ENCODE measurements at places on chromosomes 3 and 15.

DNA sequence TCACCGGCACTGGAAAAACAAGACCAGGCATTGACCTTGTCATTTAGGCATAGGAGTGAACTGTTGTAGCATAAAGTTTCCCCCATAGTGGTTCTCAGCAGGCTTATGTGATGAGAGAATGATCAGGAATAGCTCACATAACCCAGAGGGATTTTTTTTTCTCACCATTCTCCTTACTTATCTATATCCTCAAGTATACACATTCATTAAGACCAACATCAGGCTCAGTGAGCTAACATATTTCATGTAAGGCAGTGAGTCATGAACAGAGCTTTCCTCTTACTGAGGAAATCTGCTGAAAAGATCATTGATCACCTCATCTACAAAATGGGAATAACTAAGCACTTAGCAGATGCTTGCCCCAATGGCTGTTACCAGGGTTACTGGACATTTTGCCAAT lies 396.6 kb upstream of the TMCO5A start:
- DNase-seq: no peak

GRCh38 chr15:88800026-88800425 lies 3.2 kb upstream of the ACAN start:
- no peak for DNase-seq

DNA sequence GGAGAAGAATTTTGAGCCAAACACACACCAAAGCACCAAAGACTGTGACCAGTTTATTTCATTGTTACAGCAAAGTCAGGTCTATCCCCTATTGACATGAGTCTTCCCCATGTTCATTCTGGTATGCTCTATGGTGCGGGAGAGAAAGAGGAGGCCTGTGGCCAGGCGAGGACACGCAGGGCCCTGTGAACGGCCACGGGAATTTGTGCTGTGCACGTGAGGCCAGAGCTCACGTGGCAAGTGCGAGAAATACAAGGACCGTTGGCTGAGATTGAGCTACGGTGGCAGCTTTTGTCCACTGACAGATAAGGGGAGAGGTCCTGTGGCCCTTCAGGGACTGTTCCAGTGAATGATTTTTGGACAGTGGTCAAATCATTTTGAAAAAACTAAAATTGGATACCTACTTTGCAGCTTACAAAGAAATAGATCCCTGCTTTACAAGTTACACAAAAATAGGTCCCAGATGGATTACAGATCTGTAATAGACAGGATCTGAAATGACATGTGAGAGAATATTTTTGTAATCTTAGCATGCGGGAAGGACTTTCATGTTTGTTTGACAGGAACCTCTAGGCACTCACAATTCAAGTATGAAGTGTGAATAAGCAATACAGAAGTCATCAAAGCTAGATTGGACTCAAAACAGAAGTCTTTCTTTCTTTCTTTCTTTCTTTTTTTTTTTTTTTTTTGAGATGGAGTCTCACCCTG lies 9.2 kb downstream of the ZSCAN2 start:
- DNase-seq: no peak

GRCh38 chr3:156579427-156579851 lies 24.5 kb upstream of the SSR3 start:
- DNase-seq: no peak

DNA sequence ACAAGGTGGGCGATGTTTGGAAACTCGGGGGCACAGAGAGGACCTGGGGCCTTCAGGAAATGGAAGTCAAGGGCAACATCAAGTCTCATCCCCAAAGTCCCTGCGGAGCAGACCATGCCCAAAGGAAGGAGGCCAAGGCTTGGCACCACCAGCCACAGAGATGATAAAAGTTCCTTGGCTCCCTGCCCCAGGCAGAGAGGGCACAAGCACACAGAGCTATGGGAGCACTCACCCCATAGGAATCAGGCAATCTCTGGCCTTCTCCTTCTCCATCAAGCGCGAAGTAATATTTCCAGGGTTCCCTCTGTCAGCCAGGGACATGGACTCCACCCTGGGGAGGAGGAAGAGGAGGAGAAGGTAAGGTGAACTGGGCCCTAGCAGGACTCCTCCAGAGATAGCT lies 7.9 kb downstream of the ACAA1 start:
- no peak for DNase-seq

DNA sequence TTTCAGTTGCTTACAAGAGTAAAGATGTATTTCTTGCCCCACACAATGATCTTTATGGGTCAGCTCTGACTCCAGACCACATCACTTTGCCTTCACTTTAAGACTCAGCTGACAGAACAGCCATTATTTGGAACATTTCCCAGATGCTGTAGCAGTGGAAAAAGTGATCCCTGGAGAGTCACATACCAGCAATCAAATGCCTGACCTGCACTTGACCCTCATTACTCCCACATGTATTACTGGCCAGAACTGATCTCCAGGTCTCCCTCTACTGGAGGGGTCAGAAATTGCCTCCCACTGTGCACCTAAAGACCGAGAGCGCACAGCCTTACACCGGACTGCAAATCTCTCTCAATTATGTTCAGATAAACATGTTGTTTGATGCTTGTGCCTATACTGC lies 88.6 kb upstream of the ZNF385D start:
- DNase-seq: no peak

DNA sequence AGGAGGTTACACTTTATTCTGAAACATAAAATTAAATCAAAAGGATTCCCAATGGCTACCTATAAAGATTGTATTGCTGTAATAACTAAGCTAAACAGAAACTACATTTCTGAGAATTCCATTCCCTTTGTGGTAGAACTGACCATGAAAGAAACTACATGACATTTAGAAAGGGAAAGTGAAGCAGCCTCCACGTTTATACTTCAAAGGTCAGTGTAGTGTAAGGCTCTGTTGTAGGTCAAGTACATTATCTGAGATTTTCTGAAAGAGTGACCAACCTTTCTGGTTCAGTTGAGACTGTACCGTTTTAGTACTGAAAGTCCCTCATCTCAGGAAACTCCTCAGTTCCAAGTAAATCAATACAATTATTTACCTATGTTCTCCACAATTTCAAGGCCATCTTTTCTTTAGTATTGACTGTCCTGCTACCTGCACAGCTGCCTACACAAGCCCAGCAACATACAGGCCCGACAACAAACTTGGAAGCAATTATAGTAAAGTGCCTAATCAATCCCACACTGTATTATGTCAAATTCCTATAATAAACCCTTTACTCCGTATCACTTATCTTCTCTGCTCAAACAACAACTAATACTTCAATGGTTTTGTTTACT lies 343.0 kb downstream of the PLOD2 start:
- no peak for DNase-seq

- DNase-seq: no peak
Measured at GRCh38 chr3:127419641-127420553, 132.1 kb upstream of the PRR20G start.

- DNase-seq: no peak
Measured at GRCh38 chr3:17808994-17809393, 66.6 kb upstream of the TBC1D5 start.

DNA sequence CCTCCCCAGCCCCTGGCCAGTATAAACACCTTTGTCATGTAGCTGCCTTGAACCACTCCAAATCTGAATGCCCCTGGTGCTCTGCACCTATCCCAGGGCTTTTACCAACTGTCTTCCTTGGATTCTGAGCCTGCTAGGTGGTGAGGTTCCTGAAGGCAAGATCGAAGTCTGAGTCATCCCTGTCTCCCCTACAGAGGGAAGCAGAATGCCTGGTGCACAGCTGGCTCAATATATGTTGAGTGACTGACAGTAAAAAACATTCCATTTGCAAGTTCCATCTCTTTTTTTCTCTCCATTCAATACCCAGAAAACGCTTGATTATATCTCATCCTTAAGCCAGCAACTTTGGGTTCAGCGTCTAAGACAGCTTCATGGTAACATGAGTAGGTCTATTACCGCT lies 24.7 kb downstream of the SLC24A1 start:
- no peak for DNase-seq

DNA sequence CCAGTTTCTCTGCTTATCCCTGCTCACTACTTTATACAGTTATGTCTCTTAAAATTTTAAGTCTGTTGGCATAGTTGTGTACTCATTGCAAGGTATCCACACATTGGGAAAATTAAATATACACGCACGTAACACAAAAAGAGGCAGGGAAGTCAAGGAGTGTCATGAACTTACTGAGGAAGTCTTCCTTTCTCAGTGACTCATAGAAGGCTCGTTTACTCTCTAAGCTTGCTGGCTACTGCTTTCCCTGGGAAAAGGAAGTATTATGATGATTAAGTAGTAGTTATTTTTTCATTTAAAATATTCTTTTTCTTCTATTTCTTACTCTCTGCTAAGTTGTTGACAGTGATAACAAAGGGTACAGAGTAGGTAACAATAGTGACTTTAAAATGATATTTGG lies 287.3 kb downstream of the UBE2E2 start:
- DNase-seq: no peak

- no peak for DNase-seq
Measured at GRCh38 chr3:70000028-70000410, 486 bp downstream of the SAMMSON start.

DNA sequence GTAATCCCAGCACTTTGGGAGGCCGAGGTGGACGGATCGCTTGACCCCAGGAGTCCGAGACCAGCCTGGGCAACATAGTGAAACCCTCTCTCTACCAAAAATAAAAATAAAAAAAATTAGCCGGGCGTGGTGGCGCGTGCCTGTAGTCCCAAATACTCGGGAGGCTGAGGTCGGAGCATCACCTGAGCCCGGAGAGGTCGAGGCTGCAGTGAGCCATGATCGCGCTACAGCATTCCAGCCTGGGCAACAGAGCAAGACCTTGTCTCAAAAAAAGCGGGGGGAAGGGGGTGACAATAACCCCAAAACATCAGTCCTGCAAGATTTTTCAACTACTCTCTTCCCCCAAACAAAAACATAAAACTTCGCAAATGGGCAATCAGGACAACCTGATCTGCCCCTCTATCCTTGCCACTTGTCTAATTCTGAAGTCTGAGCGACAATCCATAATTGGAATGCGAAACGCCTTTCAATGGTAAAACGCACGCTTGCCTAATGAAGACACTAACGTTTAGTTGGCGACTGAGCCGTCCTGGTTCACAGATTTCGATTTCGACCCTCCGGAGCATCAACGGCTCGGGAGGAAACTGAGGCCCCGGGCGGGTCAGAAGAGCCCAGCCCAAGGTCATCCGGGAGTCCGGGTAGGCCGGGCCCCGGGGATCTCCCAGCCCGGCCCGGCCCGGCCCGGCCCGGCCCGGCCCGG lies 868 bp downstream of the BTBD1 start:
- DNase-seq: no peak

GRCh38 chr3:155676252-155676981 lies 68.5 kb downstream of the PLCH1 start:
- no peak for DNase-seq

DNA sequence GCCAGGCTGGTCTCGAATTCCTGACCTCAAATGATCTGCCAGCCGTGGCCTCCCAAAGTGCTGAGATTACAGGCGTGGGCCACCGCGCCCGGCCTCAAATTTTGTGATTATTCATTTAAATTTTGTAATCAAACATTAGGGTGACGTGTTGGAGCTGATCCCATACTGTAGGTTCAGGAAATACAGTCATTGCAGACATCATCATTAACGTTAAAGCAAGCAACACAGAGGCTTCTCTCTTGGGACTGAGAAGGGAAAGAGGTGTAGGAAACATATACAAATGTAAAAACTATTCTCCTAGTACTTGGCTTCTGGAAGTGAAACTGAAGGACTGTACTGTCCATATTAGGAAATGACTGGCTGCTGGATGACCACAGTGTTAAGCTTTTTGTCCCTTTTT lies 11.1 kb upstream of the ARID3B start:
- no peak for DNase-seq

- DNase-seq: no peak
Measured at GRCh38 chr3:190345027-190345821, 23.0 kb upstream of the CLDN1 start.

DNA sequence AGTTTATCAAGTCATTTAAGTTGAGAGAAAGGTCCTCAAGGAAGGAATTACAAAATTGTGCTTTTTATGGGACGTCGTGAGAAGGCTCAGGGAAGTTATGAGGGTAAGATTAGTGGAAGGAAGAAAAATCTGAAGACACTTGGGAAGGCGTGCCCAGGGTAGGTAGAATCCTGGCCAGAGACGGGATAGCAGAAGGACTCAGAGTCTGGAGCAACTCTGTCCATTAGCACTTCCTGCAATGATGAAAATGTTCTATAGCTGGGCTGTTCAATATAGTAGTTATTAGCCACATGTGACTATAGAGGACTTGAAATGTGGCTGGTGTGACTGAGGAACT lies 271.0 kb upstream of the ZPLD1 start:
- DNase-seq: no peak

- no peak for DNase-seq
Measured at GRCh38 chr3:23697416-23697815, 108.3 kb upstream of the UBE2E1 start.

- DNase-seq: no peak
Measured at GRCh38 chr15:101089579-101090427, 162.0 kb downstream of the CHSY1 start.

- DNase-seq: no peak
Measured at GRCh38 chr3:114496021-114496434, 202.2 kb downstream of the TIGIT start.

GRCh38 chr3:129413687-129414506 lies 14.5 kb downstream of the EFCAB12 start:
- no peak for DNase-seq

Data from stimulated activated CD8-positive, alpha-beta memory T cell treated with anti-CD3 and anti-CD28 coated beads, Interleukin-15, amount 100 ng/mL, for 48 hours (primary cell).